ENCODE measurements at places on chromosomes 6 and 20.

- DNase-seq, result no peak
Measured at GRCh38 chr20:50720026-50720425, 11.4 kb upstream of the PARD6B start.

DNA sequence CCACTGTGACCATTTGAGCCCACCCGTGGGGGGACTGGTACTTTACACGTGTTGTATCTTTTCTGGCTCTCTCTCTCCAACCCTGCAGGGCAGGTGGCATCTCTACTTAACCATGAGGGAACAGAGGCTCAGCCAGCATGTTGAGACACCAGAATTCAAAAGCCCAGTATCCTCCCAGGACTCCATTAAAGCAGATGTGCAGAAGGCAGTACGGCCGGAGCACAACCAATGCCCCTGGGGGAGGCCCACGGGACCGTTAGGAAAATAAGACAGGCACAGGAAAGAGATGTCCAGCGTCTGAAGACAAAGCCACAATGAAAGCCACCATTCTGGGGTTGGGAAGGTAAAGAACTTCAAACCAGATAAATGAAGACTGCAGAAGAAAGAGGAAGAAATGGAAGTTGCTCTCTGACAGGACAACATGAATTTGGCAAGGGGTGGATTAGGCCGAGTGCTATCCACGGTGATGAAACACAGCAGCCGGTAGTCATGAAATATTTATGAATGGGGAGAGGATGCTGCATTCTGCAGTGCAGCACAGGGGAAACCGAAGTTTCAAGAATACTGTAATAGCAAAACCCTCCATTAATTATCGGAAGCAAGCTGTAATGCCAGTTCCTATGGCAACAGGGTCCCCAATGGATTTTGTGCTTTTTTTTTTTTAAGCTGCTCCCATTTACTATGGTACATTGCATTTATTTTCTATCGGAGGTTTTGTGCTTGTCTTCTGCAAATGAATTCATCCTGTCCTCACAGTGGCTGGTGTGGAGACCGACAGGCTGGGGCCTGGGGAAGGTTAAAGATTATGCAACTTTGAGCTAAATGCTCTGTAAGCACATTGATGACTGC, 179.4 kb downstream of the NRN1 start:
- DNase-seq, result no peak

- DNase-seq, result peak; percentile 90
Measured at GRCh38 chr20:11902285-11902697, 15.4 kb upstream of the BTBD3 start.

DNA sequence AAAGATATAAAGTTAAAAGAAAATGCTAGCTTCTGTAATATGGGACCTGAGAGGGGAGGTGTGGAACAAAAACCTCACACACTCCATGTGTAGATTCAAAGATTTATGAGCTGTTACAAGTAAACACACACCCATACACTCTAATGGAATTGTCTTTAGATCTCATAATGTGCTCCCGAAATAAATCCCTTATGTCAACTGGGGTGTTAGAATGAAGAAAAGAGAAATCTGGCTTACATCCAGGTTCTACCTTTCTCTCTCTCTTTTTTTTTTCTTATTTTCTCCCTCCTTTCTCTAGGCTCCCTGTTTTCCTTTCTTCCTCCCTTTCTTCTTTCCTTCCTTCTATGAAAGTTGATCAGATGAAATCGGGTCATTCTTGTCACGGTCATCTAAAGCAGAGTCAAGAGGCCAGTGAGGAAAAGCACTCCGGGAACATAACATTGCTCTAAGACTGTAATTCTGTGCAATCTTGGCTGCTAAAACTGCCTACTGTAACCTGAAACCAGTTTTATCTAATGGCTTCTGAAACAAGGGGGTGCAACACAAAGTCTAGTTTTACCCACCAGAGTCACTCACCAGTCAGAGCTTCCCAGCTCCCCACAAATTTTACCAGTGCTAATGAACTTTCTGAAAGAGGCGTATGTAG, 68.3 kb upstream of the BTBD3 start:
- DNase-seq, result no peak

DNA sequence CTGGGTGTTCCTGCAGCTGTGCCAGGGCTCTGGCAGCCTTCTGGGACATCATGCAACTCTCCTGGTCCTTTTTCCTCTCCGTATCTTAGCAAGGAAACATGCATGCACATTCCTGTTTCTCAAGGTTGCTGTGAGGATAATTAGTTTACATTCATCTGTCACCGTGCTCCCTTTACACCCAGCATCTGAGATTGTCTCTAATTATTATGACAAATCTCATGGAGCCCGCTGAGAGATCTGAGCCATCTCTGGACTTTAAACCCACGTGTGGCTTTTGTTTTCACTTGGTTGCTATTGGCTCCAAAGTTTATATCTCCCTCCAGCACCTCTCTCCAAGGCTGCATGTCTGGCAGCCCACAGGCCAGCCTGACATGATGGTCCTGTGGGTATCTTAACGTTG, 167.6 kb downstream of the UNC5CL start:
- DNase-seq, result no peak

- DNase-seq, result no peak
Measured at GRCh38 chr20:42572320-42573016, 617.2 kb downstream of the PTPRT start.

DNA sequence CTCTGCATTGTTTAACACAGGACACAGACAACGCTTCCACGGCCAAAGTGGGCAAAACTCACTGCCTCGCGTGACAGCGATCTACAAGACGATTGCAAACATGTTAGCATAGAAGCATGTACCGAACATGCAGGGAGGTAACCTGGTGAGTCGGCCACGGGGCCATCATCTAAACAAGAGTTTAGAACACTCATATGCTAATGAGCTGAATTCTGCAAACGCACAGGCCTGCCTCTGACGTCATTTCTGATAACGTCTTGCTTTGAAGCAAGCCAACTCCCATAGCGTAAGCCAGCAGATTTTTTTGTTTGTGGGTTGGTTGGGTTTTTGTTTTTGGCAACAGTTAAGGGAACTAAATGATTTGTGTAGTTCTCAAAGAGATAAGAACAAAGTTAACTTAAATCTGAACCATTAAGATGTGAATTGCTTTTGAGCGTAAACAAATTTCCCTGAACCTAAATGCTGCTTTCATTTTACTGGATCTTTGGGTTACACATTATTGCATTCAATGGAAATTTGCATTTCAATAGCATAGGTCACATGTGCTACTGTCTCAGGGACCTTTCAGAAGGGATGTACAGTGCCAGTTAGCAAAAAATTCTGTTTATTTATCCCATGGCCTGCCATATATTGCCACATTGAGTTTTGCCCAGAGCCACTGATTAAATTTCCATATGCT, 184.5 kb upstream of the PDE10A start:
- DNase-seq, result no peak

DNA sequence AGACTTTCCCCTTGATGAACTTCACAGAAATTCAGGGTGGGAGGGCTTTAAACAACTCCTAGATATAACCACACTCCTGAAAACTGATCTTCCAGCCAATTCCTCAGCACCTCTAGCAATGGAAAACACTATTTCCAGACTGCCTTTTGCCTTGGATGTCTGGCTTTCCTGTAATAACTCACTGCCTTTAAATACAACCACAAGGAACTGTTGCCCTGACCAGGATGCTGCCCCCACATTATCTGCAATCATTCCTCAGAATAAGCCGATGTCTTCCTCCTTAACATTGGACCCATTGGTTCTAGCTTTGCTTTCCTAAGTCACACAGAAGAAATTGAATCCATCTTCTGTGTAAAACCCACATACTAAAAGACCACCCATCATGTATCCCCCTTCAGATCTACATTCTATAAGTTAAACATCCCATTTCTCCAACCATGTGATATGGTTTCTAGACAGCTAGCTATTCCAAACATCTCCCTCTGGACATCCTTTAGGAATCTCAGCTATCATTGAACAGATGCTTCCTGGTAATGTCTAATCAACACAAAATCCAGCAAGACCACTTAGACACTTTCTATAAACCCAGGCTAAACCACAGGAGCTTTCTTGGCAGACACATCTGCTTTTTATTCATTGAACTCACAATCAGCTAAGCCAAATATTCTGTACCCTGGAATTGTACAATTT, 95.9 kb upstream of the KCNQ5 start:
- peak; percentile 95 for DNase-seq

GRCh38 chr6:156344491-156344890, 432.7 kb upstream of the ARID1B start:
- DNase-seq, result no peak

DNA sequence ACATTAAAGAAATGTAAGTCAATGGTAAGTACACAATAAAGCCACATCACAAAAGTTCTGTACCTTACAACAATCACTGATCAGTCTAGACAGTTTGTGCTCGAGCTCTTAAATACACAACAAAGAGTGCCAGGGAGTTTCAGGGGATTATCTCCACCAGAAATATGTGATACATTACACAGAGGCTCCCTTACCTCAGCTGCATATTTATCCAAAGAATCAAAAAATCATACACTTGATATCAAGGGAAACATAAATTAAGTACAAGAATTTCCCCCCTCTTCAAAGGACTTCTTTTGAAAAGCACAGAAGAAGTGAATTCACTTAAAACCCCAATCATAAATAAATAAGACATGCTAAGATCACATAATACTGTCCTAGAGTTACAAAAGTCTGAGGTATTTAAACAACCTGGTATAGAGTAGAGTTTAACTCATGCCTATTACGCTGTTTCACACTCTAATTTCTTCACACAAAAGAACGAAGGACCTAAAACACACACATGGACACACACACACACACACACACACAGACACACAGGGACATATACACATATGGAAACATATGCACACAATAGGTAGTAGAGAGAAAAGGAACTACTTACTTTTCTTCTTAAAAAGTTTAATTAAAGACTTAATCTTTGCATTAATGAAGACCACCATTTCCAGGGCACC, 528 bp downstream of the NHSL1 start:
- no peak for DNase-seq

DNA sequence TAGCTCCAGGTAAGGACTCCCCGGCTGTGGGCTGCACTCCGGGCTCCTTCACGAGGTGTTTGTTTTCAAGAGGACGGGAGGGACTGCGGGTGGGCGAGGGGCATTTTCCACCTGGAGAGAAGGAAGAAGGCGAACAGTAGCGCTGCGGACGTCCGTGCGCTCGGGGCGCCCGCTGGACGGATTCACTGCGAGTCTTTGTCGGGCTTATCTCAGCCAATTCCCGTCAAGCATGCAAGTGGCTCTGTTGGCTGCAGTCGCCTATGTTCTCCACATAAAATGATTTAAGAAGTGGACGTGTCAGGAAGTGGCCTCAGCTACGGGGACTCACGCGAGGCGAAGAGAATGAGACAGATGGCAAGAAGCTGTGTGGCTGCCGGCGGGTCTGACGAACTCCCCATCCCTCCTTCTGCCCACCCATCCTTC, 332 bp downstream of the GRIK2 start:
- no peak for DNase-seq

DNA sequence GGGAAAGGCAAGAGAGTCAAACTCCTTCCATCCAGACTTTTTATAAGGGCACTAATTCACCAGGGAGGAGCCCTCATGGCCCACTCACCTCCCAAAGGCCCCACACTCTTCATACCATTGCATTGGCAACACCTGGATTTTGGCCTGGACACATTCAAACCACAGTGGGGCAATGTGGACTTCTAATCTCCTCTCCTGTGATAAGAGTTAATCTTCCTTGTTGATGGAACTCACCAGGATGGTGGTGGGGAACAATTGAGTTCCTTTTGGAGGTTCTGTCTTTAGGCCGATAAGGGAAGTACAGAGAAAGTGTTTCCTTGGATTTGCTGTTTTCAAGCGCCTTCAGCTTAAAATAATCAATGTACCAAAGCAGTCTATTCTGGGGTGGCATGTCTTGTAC, 268.7 kb downstream of the CD83 start:
- no peak for DNase-seq

- DNase-seq, result no peak
Measured at GRCh38 chr6:163945808-163946207, 531.3 kb downstream of the QKI start.

GRCh38 chr6:43846556-43846955, 76.5 kb downstream of the VEGFA start:
- DNase-seq, result no peak

GRCh38 chr20:41391587-41392001, 25.0 kb upstream of the EMILIN3 start:
- no peak for DNase-seq

DNA sequence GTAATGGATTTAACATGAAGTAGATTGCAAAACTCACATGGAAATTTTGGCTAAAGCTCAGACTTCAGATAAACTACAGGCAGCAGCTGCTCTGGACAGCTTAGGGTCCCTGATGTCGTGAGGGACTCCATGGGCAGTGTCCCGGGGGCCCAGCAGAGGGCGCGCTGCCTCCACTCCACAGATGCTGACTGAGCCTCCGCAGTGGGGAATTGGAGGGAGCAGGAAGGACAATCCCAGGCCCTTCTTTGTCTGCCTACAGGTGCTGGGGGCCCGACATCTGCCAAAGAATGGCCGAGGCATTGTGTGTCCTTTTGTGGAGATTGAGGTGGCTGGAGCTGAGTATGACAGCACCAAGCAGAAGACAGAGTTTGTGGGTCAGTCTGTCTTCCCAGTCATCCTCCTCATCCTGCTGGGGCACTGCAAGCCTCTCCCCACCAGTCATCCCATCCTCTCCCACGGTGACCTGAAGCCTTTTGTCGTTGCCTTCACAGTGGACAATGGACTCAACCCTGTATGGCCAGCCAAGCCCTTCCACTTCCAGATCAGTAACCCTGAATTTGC, 35.9 kb downstream of the PLCG1 start:
- DNase-seq, result peak; percentile 48

DNA sequence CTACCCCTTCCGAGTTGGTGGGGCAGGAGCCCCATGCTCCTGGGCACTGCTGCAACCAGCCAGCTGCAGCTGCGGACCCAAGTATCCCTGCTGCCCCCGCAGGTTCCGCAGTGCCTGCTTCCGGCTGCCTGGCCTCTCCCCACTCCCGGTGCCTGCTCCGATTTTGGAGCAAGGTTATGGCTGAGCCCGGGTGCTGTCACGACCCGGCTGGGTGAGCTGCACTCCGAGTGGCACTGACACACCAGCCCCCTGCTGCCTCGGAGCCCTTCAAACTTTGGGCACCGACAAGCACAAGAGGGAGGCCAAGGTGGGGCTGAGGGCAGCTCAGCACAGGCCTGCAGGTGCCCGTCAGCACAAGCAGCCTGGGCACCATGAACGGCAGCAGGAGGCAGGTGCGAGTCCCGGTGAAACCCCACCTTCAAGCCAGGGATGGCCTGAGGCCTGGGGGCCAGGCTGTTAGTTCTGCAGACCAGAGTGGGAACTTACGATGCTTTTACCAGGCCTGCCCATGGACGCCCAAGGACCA, 25.9 kb upstream of the HACE1 start:
- no peak for DNase-seq

GRCh38 chr6:2496291-2496690, 250.9 kb upstream of the GMDS start:
- no peak for DNase-seq
